ENCODE measurements at places on chromosomes 7 and 10.

- DNase-seq = no peak
These were observed 12.2 kb downstream of the ZNF488 start for GRCh38 chr10:47371629-47372485.

DNA sequence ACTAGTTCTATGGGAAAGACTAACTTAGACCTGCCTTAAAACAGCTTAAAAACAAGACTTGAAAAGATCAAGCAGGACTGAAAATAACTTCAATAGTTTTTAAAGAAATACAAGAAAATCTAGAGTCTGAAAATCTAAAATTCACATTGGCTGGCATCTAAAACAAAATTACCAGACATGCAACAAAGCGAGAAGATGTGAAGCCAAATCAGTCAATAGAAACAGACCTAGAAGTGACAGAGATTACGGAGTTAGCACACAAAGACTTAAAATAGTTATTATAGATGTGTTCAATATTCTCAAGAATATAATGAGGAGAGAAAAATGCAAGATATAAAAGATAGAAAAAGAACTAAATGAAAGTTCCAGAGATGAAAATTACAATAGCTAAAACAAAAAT, 78.3 kb upstream of the DIP2C start:
- DNase-seq = no peak

DNA sequence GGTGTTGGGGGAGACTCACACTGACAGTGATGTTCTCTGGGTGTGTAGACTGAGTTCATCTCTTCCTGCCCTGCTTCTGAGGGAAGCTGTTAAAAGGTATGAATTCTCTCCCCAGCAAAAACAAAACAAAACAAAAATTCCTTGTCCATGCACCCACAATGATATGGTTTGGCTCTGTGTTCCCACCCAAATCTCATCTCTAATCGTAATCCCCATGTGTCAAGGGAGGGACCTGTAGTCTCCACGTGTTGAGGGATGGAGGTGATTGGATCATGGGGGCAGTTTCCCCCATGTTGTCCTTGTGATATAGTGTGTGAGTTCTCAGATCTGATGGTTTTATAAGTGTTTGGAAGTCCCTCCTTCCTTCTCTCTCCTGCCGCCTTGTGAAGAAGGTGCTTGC, 245.5 kb downstream of the GALNT17 start:
- DNase-seq = no peak

DNA sequence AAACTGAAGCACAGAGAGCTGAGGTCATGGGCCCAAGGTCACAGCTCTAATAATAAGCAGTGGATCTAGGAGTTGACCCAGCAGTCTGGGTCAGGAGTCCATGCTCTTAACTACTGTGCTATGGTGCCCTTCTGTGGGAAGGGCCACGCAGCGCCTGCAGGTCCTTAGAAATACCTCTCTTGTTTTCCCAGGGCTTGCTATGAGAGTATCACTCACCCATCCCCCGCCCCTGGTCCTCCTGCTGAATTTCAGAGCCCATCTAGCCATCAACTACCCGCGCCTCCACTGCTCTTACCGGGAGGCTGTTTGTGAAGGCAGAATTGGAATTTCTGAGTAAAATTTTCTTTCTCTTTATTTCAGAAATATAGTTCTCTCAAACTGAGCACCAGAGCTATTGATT, 27.3 kb upstream of the CRHR2 start:
- DNase-seq = no peak

DNA sequence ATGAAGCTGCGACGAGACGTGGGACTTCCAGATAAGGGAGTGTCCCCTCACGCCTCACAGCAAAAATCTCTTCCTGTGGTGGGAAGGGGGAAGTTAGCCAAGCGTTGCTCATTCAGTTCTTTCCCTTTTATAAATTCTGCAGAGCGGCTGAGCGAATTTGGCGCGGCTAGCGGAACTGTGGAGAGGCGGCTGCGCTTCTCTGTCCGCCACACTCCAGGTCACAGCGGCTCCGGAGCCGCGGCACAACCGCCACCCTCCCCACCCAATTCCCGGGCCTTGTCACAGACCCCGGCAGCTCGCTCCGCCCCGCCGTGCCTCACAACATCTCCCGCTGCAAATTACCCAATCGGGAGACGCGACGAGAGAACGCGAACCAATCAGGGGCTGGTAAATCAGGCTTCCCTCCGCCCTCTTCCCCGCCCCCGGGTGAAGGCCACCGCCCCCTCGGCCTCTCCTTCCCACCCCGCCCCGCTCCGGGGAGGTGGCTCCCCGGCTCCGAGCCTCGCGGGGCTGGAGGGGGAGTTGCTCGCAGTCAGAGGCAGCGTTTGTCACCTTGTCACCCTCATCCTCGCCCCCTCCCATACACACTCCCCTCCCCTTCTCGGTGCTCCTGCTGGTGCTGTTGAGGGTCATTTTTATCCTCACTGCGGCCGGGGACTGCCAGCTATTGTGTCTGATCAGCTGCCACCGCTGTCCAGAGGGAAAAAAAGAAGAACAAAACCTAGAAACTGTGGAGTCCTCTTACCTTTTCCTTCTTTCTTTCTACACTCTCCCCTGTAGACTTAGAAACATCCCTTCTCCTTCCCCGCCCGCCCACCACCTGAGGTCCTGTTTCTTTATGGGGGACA, 918 bp upstream of the ARHGAP21 start:
- DNase-seq = peak; percentile 94

DNA sequence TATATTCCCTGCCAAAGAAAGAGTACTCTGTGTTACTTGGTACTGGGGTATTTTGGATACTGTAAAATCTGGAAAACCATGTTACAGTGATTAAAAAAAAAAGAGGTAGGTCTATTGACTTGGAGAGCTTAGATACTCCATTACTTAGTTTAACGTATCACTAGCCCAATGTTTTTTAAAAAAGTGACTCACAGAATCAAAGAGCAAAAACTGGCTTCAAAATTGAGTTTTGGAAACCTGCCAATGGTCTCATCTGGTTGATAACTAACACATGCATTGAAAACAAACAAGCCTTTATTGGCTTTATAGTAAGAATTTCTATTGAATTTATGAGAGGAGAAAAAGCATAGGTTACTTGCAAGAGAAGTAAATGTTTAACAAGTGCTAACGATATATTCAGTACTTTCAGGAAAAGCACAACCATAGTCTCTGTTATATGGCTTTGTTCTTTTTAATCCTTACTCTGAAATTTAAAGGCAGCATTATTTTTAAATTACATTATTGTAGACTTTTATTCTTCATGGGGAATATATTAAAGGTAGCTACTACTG, 563.3 kb upstream of the SORCS1 start:
- DNase-seq = no peak

DNA sequence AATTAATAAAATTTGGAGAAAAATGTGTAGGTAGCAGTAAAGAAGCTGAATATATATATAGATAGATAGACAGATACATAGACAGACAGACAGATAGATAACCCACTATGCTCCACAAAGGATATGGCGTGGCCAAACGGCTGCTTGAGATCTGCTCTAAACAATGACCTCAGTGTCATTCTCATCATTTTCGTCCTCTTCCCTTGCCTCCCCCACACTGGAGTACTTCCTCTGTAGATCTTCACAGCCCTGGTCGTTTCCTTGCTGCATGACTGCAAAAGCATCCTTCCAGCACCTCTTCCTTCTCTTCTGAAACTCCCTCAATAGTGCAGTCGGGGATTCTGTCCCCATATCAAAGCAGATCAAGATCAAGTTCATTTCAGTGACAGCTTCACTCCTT, 35.6 kb upstream of the ATP6V0A4 start:
- no peak for DNase-seq

DNA sequence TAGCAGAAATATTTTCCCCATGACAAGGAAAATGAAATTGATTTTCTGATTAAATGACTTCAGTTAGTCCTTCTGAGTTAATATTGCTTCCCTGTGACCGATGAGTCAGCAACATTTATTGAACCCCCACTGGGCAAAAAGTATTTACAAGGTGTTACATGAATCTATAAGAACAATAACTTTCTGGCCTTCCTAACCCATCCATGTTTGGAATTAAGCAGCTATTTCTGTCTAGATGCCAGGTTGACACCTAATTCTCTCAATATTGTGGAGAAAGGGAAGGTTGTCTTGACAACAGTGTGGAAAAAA, 112.9 kb upstream of the JAZF1 start:
- no peak for DNase-seq
